ENCODE measurements at places on chromosomes 12 and 14.
A peak's percentile ranks its signal among the peaks of the same experiment; 100 is the strongest.

DNA sequence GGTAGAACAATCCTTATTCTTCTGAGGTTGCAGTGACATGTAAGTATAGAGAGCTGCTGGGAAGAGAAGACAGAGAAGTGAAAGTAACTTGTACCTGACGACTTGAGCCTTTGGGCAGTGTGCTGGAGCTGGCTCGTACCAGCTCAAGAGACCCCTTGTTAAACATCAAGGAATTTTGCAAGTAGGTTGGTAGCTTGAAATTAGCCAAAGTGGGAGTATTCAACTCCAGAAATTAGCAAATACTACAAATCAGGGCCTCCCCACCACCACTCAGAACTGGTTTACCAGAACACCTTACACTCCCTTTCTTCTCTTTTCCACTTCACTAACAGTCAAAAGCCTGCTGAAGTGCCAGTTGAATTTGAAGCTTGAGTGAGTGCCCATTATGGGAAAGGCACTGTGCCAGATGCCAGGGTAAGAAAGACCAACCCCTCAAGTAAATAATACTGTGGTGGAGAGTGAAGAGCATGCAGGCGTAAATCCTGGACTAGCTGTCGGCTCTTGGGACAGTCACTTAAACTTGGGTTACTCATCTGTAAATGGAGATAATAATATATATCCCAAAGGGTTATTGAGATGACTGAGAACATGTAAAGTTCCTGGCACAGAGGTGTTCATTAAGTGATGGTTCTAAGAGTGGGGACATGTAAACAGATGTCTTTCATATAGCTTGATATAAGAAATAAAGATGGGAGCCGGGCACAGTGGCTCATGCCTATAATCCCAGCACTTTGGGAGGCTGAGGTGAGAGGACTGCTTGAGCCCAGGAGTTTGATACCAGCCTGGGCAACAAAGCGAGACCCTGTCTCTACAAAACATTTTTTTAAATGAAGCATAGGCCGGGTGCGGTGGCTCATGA is 27.0 kb upstream of the EID3 start:
- DNase-seq = no peak

GRCh38 chr12:93621986-93622385 is 49.5 kb downstream of the SOCS2 start:
- no peak for DNase-seq

- DNase-seq = no peak
Measured at GRCh38 chr12:112182499-112182898, 57.1 kb downstream of the TRAFD1 start.

- no peak for DNase-seq
Measured at GRCh38 chr14:60773558-60773957, 39.0 kb downstream of the MNAT1 start.

- DNase-seq = no peak
Measured at GRCh38 chr14:20470603-20470901, 1.3 kb downstream of the PNP start.

DNA sequence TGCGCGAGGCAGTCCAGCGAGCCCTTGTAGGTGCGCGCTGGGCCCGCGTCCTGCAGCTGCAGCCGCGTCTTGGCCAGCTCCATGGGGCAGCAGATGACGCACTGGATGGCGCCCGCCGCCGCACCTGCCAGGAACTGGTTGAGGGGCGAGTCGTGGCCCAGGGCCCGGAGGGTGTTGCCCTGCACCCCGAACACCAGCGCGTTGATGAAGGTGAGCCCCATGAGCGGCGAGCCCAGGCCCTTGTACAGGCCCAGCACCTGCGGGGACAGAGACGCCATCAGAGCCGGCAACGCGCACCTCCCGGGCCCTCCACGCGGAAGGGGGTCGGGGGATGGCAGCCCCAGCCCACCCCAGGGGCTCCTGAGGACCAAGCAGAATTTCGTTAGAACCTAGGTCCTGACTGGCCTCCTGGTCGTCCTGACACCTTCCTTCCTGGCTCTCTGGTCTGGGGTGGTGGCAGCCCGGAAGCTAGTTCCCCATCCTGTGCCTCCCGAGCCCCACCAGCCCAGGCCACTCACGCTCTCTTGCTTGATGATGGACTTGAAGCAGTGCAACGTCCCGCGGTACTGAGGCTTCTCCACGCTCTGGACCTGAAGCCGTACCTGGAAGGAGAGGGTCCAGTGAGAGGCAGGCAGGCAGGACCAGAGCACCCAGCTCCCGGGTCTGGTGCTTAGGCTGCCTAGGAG is 13.3 kb downstream of the SLC25A29 start:
- DNase-seq = no peak

GRCh38 chr12:50786498-50787231 is 22.8 kb downstream of the ATF1 start:
- no peak for DNase-seq

DNA sequence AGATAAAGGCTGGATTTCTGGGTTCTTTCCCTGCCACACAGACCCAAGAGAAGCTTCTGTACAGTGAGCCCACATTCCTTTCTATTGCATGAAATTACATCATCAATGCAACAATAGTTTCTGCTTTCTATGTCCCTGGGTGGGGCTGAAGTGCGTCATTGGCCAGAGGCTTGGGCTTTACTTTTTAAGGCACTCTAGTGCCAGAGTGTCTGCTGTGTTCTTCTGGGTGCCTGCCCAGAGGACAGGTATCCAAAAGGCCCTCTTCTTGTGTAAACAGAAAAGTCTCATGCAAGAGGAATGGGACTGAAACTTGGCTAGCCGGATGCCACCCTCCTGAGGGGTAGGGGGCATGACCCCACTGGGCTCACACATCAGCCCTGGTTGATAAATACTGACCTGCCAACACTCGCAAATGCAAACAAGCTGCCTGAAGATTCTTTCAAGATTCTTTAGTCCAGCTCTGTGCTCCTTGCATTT is 5.9 kb downstream of the KRT86 start:
- no peak for DNase-seq

DNA sequence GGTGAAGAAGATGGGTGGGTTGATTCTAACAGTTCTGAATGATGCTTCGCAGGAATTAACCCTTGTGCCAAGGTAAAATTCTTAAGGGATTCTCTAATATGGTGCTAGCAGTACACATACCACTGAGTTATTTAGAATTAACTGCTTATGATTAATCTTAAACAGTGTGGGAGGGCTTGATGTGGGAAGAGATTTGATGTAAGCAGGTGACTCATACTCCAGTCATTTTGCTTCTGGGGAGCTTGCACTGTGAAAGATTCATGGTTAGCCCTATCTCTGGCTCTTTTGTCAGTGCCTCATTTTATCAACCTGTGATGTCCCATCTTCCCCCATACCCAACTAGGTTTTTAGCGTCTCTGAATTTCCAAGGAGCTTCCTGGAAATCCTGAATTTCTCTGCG is 83.8 kb downstream of the NRXN3 start:
- DNase-seq = no peak

DNA sequence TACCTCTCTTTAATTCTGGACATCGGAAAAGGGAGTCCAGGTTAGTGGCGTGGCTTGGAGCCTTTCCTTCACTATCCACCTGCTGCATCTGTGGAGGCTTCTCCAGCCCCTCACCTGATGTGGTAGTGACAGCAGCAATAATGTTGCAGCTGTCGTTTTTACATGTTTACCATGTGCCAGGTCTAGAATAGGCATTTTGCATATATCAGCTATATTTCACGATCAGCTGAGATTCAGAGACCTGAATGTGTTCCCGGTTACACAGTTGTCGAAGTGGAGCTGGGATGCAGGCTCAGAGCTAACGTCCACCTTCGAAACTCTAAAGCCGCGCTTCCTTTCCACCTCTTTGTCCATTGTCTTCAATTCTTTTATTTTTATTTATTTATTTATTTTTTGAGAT is 91.0 kb downstream of the BORCS5 start:
- no peak for DNase-seq

GRCh38 chr12:126038434-126038833 is 973.2 kb downstream of the AACS start:
- no peak for DNase-seq

- no peak for DNase-seq
Measured at GRCh38 chr14:71659159-71659558, 273.1 kb upstream of the RGS6 start.

- no peak for DNase-seq
Measured at GRCh38 chr12:41532072-41532471, 344.0 kb downstream of the PDZRN4 start.

- no peak for DNase-seq
Measured at GRCh38 chr14:105502446-105503295, 11.6 kb downstream of the TEDC1 start.

DNA sequence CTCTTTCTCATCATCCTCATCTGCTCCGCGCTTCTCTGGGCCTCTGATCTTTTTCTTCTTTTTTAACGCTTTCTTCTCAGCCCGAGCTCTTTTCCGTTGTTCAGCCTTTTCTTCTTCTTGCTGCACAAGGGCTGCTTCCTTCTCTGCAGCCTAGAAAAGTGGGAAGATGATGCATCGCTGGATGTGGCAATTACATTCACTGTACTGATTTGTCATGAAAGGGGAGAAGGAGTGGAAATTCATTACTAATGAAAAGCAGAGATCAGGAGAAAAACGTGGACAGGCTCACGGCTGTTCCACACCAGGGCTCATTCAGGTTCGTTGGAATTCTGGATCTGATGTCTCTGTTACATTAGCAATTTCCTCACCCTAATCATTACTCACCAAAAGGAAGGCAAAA is 15.1 kb downstream of the FICD start:
- no peak for DNase-seq

- no peak for DNase-seq
Measured at GRCh38 chr12:47590771-47591360, 115.0 kb downstream of the RPAP3 start.

GRCh38 chr12:79652521-79652920 is 38.2 kb downstream of the PAWR start:
- DNase-seq = no peak

DNA sequence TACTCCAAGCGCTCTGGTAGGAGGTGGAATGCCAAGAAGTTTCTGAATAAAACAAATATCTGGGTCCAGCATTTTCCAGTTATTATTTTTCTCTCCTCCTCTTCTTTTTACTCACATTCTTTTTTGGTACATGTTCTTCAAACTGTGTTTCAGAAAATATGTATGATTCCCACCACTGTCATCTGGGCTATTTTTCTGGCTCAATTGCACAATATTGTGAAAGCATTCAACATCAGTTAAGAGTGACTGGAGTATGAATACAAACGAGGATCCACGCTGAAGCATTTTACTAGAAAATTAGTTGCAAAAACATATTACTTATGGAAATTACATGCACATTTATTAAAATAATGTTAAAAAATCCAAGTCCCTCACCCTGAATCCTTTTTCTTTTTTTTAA is 61.5 kb downstream of the KCNMB4 start:
- DNase-seq = no peak

DNA sequence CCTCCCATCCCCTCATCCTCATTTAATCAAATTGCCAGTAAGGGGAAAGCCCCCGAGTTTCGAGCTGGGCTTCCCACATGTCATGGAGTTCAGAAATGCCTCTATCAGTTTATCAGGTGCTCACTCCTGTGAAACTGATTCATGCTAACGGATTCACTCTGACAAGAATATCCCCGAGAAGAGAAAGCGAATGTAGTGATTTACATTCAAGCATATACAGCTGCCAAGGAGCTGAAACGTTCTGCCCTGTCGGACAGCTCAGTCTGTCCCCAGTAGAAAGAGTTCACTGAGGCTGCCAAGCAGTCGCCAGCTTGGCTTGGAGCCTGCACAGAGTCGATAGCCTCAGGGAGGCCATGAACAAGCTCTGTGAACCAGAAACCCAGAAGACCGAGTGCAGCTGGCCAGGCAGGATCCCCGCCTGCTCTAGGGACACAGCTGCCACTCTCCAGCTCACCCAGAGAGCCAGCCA is 88.4 kb downstream of the TMCC3 start:
- DNase-seq = no peak

DNA sequence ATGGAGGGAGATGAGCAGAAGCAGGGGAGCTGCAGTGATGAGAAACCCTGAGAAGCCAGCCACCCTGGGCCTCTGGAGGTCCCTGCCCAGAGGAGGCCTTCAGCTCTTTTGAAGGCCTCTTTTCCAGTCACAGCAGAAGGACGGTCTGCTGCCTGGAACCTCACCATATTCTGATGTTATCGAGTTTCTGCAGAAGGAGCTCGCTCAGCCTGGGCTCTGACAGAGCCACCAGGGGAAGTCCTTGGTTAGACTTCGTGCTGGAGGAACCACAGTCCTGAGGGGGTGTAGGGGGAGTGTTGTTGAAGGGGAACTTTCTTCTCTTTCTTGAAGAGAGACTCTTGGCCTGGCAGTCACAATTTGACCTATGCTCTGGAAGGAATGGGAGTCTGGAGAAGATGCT is 25.1 kb upstream of the BATF start:
- no peak for DNase-seq

- no peak for DNase-seq
Measured at GRCh38 chr14:103749452-103749851, 33.8 kb downstream of the ZFYVE21 start.

GRCh38 chr12:32208355-32208754 is 101.7 kb downstream of the BICD1 start:
- no peak for DNase-seq

GRCh38 chr12:110281549-110282299 is 677 bp downstream of the ATP2A2 start:
- peak; percentile 17 for DNase-seq

- no peak for DNase-seq
Measured at GRCh38 chr12:91441246-91441645, 258.6 kb upstream of the DCN start.

GRCh38 chr14:42185718-42186117 is 579.0 kb downstream of the LRFN5 start:
- no peak for DNase-seq

GRCh38 chr14:96584199-96584906 is 82.2 kb downstream of the PAPOLA start:
- DNase-seq = no peak

GRCh38 chr12:57712701-57713100 is 18.8 kb downstream of the OS9 start:
- no peak for DNase-seq

GRCh38 chr14:51394384-51394783 is 154.3 kb downstream of the TMX1 start:
- no peak for DNase-seq

DNA sequence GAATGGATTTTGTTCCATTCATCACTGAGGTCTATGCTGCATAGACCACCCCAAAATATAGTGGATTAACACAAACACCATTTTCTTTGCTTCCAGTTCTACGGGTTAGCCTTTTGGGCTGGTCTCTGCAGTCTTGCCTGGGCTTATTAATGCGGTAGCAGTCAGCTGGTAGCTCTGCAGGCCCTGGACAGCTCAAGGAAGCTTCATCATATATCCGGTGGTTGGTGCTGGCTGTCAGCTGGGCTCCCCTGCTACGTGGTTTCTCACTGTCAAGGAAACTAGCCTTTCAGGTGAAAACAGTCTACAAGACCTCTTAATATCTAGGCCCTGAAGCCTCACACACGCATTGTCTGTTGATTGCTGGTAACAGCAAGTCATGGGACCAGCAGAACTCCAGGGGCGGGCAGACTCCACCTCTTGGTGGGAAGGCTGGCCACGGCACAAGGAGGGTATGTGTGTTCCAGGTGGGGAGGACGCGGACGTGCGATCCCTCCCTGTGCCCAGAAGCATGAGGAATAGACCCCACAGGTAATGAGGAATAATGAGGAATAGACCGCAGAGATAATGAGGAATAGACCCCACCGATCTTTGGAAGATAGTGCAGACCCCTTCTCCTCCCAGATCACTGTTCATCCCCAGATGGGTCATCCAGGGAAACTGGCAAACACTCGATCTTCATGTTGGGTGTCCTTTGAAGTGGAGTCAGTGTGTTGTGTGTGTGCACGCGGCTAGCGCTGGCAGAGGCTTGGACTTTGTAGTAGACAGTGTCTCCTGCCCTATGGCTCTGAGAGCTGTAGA is 13.3 kb downstream of the TSPAN9 start:
- DNase-seq = no peak

GRCh38 chr12:106139422-106140171 is 843 bp upstream of the NUAK1 start:
- no peak for DNase-seq

GRCh38 chr12:70692681-70693288 is 55.6 kb upstream of the PTPRB start:
- DNase-seq = no peak
